ENCODE measurements at places on chromosomes 2 and 18.

DNA sequence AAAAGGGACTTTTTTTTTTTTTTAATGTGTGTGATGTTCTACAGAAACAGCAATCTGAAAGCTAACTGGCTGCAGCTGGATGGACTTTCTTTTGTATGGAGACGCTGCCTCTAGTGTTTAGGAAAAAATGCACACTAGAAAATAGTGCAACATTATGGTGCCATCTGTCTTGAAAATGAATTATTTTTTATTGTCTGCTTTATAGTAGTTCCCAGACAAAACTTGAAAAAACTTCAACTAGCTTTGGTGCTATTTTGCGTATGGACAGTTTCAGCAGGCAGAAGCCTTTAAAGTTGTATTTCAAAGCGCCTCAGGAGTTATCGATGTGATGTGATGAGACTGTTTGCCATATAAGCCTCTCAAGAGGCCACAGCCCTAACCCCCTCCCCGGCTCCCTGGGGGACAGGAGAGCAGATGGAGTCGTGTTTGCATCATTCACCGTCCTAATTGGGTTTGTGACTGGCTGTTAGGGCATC is 86.9 kb downstream of the LTBP1 start:
- peak; percentile 56 for DNase-seq

DNA sequence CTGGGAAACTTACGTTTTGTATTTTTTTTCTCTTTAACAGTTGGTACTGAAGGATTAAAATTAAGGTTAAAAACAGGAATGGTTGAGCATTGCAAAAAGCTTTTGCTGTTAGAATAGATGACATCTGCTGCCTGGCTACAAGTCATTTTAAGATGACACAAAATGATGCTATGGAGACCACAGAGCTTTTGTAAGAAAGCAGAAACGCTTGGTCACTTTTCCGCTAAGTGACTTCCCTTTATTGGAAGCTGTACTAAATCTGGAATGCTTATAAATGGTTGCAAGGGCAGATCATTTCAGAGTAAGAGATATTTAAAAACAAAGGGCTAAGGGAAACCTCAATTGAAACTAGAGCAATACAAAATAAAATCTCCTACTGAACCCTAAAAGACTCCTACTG is 544.0 kb downstream of the STK39 start:
- DNase-seq, result no peak

- DNase-seq, result no peak
These were observed 18.4 kb upstream of the TPO start for GRCh38 chr2:1394709-1395408.

GRCh38 chr2:235669269-235669831 is 175.5 kb downstream of the AGAP1 start:
- DNase-seq, result peak; percentile 59

DNA sequence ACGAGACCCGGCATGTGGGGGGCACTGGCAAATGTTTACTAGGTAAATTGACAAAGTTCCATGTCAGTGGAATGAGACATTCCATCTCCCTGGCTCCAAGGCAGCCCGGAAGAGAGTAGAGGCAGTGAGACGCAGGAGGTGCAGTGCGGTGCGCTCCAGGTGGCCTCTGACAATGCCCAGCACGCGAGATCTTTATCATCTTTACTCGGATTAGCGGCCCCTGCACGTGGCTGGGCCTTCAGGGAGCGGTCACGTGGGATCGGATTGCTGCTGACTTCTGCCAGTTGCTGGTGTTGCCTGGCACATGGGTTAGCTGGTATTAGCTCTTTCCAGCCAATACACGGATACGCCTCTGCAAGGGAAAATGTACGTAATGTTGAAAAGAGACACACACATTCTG is 151.2 kb upstream of the ALKAL2 start:
- DNase-seq, result no peak

- peak; percentile 56 for DNase-seq
These were observed 138.4 kb downstream of the OTX1 start for GRCh38 chr2:63189026-63189425.

DNA sequence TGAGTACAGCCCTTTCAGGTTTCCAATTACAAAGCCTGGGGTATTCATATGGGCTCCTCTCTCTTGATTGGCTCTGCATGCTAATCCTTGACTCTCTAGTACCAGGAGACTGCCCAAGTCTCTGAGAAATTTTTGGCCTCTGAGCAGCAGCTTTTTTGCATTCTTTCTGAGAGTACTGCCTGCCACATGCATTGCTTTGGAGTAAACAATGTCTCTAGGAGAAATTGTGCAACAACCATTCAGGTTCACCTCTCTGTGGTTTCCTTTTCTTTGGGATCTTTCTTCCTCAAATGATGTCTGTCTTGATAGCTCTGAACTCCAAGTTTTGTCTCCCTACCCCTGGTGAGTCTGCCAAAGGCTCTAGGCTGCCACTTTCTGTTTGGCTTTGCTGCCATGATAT is 115.8 kb upstream of the SETBP1 start:
- DNase-seq, result no peak

DNA sequence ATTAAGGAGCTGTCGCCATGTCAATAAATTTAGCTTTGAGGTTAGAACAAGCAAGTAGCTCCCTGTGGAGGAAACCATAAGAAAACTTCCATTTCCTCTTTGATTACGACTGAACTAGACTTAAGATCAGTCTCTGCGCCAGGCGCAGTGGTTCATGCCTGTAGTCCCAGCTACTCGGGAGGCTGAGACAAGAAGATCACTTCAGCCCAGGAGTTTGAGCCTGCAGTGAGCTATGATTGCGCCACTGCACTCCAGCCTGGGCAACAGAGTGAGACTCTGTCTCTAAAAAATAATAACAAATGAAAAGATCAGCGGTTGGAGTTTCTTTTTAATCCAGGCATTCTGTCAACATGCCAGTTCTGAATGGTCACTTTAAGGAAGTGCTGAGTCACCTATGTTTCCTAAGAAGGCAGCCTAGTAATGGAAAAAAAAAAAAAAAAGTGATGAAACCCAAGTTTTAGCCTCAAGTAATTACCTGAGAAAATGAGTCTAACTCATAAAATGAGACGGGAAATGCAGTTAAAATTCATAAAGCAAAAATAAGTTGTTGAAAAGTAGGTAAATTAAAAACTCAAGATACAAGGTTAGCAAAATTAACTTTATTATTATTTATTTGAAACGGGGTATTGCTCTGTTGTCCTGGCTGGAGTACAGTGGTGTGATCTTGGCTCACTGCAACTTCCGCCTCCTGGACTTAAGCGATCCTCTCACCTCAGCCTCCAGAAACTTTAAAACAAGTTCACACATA is 10.2 kb downstream of the C18orf32 start:
- peak; percentile 67 for DNase-seq

DNA sequence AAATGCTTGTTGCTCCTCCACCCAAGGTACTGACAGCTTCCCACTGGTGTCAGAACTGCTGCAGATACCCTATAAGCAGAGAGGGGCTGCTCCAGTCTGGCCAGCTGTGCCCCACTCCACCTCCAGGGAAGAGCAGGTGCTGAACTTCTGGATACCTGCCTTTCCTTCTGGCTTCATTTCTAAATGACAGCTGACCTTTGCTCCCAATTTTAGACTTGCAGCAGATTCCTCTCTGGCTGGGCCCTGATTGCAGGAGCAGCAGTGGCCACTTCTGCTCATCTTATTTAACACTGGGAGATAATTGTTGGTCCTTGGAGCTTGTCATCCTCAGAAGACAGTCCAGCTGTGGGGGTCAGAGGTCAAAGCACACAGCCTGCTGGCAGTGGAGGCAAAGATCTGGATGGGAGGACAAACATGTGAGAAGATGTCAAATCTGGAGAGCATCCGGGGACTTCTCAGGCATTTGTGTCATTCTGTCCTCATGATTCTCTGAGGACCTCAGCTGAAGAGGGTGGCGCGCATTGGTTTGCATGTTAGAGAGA is 38.9 kb downstream of the SETBP1 start:
- DNase-seq, result no peak

GRCh38 chr2:67234440-67234839 is 162.7 kb upstream of the ETAA1 start:
- DNase-seq, result peak; percentile 8

- no peak for DNase-seq
These were observed 113.4 kb upstream of the PDE1A start for GRCh38 chr2:182540252-182540651.

Measured in hematopoietic multipotent progenitor cell treated with erythropoietin and hydrocortisone succinate and interleukin-3 and kit ligand, for 8 days (in vitro differentiated cells).